ENCODE measurements at places on chromosomes 7 and 10.
A peak's percentile ranks its signal among the peaks of the same experiment; 100 is the strongest.

DNA sequence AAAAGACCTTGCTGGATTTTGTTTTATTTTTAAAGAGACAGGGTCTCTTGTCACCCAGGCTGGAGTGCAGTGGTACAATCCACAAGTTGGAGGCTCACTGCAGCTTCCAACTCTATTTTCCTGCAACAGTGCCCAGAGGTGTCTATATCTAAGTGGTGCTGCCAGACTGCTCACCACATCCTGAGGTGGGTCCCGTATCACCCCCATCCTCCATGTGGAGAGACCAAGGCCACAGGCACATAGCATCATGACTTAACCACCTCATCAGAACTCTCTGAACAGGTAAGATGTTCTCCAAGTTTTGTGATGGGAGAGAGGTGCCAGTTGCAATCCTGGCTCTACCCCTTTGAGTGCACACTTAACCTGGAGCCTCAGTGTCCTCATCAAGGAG lies 98.2 kb downstream of the RNF216 start:
- DNase-seq, result no peak

- DNase-seq, result no peak
These were observed 26.0 kb downstream of the GSDME start for GRCh38 chr7:24731313-24731712.

DNA sequence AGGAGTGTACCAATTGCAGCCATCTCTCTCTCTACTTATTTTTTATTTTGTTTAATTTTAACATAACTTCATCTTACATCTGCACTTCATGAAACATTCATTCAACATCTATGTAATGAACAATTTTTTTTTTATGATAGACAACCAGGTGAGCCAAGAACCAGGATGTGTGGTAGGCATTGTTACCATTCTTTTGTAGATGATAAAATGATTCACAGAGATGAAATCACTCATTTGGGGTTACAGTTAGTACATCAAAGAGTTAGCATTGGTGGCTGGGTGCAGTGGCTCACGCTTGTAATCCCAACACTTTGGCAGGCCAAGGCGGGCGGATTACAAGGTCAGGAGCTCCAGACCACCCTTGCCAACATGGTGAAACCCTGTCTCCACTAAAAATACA lies 127.8 kb downstream of the HDAC9 start:
- no peak for DNase-seq

DNA sequence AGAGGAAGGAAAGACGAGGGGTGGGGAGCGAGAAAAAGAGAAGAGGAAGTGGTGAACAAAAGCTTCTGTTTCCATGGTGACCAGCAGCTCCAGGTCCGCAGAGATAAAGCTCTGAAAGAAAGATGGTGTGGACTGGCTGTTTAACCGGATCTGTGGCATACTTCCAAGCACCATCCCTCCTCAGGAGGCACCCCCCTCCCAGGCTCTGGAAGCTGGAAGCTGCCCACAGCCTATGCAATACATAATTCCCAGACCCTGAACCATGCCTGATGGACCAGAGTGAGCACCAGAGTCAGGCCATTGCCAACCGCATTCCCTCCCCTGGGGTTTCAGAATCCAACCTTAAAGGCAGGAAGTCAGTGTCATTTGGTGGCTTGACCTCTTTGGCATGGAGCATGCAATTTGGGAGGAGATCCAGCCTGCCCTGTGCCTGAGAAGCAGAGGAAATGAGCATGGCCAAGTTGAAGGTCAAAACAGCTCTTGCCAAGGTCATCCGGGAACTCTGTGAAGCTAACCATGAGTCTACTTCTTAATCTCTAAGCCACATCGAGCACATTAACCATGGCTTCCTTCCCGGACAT lies 22.2 kb upstream of the CPXM2 start:
- DNase-seq, result no peak

DNA sequence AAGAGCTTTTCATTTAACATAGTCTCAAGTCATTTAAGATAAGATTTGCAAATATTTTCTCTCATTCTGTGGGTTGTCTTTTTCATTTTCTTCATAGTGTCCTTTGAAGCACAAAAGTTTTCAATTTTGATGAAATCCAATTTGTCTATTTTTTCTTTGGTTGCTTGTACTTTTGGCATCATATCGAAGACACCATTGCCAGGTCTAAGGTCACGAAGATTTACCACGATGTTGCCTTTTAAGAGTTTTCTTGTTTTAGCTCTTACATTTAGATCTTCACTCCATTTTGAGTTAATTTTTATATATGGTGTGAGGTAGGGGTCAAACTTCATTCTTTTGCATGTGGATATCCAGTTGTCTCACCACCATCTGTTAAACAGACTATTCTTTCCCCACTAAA lies 34.7 kb downstream of the TMEM270 start:
- DNase-seq, result no peak

- no peak for DNase-seq
These were observed 89.4 kb downstream of the INPP5A start for GRCh38 chr10:132626761-132627665.

DNA sequence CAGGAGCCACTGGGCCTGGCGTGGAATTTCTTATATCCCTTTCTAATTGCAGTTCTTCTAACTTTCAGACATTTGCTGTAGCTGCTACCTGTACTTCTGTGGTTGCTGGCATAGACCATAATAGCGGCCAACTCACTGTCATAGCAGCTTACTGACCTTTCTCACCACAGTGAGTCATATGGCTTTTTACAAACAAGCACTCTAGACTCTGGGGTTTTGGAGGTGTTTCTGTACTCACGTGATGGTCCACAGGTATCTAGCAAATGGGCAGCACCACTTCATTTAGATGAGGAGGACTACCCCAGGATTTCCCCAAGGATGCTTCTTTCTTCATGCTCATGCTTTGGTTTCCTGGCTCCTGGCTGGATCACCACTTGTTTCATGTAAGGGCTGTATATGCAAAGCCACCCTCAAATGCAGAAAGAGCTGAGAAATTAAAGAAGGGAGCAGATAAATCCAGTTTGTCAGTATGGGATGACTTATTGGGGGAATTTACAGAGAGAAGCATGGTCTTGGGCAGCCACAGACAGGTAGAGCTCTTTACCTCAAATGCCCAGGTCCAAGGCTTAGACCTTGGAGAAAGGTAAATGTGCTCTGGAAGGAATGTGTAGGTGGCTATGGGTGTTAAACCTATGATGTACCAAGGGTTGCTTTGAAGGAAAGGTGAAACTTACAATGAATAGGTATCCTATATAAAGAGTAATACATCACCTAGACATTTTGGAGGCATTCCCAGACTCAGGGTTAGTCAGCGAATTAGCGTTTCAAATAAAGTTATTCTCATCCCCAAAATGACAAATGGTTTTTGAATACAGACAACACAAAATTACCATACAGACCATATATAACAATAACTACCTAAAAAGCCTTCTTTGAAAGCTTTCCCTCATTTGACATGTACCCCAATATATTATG lies 15.9 kb upstream of the SLC25A16 start:
- DNase-seq, result no peak

GRCh38 chr7:37349979-37350590 lies 98.6 kb downstream of the ELMO1 start:
- DNase-seq, result no peak

DNA sequence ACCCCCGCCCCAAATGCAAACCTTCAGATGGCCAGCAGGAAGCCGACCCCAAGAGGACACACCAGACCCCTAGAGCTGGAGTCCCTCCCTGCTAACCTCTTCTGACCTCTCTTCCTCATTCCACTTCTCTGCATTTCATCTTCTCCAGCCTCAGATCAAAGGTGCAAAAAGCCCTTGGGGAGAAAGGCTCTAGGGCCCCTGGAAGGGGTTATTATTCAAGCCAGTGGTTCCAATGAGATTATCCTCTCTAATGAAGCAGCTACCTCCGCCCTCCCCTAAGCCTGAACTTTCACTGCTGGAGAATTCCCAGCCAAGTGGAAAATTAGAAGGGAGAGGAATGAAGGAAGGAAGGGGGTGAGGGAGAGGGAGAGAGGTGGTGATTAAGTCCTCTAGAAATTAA lies 343.9 kb downstream of the PLXNA4 start:
- DNase-seq, result no peak

- DNase-seq, result no peak
These were observed 254.6 kb downstream of the TNS3 start for GRCh38 chr7:47327346-47327697.

DNA sequence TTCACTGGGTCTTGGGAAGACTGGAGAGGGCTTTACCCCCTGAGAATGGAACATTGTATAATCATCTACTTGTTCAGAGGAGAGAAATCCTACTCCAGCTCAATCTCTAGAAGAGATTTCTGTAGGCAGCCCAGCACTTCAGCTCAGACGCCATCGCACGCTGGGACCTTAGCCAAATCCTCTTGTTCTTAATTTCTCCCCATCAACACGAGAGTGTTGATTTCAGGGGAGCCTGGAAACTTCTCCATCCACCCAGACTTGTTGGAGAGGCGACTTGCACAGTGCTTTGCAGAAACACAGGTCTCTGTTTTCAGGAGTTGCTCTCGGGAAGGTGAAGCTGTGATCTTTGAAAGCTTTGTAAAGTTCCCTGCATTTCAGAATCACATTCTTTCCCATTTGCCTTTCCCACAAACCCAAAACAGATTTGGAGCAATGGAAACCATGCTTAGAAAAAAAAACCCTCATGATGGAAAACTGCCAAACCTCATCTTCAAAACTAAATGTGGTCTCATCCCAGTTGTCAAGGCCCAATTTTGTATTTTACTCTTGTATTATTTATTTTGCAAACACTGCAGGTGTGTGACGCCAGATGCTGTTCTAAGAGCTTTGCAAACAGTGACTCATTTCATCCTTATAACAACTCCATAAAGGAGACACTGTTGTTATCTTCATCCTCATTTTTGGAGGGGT lies 60.9 kb downstream of the CALML3 start:
- no peak for DNase-seq

DNA sequence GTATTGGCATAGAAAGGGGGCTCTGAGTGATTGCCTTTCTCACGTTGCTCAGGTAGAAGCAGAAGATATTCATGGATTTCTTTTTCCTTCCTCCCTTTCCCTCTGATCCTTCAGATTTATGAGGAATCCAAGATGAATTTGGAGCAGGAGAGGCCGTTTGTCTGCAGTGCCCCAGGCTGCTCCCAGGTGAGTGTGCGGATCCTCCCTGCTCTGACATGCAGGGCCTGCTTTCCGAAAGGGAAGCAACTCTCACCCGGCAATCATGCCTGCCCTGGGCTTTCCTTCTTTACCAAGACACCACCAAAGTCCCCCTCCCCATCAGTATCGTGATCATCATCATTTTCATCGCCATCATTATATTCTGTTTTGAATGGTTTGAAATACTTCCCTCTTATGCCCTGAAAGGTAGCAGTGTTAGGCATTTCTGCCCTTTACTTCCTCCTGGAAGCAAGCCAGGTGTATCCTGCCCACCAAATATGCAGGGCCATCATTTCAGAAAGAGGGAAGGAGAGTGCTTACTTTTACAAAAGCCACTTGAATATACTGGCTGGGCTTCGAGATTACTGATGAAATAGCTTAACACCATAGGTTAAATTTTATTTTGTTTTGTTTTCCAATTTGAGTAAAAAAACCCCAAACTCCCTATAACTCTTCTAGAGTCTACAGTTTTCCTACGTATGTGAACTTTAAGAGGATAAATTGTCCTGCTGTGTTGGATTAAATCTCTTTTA lies 75.9 kb downstream of the CREB5 start:
- peak; percentile 6 for DNase-seq

DNA sequence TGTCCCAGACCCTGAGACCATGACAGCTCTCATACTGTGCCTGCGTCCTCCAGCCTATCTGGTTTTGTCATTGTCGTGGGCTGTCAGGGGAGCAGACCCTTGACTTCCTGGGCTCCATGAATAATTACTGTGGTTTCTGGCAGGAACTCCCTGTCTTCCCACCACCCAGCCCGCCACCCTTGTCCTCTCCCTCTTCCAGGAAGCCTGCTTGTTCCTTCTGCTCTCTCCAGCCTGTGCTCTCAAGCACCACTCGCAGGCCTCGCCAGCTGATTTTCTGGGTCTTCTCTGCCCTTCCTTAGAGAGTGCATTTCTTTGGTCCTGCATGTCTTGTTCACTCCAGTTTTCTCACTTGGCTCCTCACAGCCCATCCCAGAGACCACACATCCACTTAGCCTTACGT lies 224.5 kb upstream of the INHBA start:
- no peak for DNase-seq

- DNase-seq, result no peak
These were observed 90.6 kb upstream of the SEMA3E start for GRCh38 chr7:83739527-83739926.

DNA sequence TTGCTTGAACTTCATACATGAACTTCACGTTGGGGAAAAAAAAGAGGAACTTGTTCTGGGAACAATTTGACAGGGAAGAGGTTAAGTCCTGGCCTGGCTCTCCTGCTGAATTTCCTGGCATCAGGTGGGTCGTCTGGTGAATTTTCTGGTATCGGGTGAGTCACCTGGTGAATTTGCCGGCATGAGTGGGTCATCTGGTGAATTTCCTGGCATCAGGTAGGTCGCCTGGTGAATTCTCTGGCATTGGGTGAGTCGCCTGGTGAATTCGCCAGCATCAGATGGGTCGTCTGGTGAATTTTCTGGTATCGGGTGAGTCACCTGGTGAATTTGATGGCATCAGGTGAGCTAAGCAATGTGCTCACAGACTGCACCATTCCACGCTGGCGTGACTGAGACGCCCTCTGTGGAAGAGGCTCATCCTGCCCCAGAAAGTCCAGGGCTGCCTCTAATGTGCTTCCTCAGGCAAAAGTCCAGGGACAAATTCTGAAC lies 255.4 kb downstream of the TCERG1L start:
- no peak for DNase-seq

DNA sequence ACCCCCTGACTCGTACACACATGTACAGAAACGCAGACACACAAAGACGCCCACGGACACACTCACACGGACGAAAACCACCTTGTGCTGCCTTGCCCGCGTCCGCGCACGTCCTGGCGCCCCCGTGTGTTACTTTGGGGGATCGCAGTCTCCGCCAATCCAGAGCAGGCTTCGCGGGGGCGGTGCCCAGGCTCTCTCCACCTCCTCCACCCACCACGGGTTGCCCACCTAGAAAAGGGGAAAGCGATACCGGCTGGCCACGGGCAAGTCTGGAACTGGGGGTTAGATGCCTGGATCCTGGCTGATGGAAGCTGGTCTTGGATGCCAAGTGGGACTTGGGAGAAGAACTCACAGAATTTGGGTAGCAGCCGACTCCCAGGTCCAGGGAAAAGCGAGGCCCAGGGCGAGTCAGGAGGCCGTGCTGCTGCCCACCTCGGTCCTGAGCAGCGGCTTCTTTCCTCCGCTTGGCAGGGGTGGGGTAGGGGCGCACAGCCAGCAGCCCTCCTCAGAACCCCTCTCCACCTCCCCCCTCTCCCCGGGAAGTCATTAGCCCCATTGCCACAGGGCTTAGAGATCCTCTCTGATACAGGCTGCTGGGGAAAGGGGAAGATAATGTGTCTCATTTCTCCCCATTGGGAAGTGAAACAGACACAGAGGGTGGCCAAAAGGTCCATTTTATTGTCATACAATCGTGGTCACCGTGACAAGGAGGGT lies 4.6 kb upstream of the VGF start:
- peak; percentile 52 for DNase-seq

DNA sequence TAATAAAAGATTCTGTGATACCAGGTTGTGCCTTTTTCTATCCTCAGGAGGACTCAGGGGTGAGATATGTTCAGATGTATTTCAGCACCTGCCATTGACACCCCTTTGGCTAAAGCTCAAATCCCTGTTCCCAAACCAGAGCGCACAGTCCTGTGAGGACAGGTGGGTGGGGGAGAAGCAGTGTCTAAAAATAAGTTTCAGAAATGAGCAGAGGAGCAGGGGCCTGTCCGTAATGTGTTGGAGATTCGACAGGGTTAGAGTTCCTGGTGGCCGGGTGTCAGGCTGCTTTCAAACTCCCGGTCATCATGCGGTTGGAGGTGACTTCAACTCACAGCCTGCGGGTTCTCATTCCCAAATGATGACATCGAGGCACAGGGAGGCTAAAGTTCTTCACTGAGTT lies 211.5 kb downstream of the KLF6 start:
- no peak for DNase-seq

GRCh38 chr7:148306759-148307158 lies 283.8 kb upstream of the C7orf33 start:
- no peak for DNase-seq

All from NCI-H187 (cell line).